ENCODE measurements at places on chromosomes 5 and 9.

DNA sequence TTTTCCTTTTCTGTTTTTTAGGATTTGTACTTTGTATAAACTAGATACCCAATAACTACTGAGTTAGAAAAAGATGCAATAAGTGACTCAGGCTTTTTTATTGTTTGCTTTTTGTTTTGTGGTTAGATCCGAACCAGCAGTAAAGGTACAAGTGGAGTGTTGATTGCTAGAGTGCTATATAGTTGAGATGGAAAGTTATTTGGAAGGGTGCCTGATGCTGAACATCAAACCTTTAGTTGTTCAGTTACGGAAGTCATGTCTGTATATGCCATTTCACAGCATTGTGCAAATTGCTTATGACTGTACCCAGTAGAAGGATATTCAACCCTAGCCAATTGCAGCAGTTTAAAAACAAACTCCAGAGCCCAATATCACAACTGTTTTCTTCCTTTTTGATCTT lies 285.1 kb downstream of the MAT2B start:
- no peak for DNase-seq

GRCh38 chr5:129244478-129244877 lies 149.9 kb downstream of the ISOC1 start:
- no peak for DNase-seq

DNA sequence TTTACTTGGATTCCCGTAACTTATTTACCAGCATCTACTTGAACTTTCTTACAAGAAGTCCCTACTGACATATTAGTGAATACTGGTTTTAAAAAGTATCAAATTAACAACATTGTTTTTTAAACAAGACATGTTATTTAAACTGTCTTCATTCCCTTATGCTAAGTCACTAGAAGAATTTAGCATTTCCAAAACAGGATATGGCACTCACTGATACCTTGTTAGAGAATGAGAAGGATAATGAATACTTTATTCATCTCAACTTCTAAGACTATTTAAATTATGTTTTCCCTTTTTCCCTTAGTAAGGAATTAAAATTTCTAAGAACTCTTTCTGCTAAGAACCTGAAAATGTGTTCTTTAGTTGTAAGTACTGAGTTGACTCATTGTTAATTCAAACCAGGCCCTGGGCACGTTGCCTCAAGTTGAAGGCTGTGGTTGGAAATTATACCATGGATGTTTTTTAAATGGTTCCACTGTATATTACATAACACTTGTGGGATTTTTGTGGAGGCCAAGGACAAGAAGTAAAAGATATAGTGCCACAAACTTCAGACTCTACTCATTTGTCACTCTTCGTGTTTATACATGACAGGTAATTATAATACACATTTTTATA lies 219.0 kb upstream of the EDIL3 start:
- DNase-seq, result no peak

DNA sequence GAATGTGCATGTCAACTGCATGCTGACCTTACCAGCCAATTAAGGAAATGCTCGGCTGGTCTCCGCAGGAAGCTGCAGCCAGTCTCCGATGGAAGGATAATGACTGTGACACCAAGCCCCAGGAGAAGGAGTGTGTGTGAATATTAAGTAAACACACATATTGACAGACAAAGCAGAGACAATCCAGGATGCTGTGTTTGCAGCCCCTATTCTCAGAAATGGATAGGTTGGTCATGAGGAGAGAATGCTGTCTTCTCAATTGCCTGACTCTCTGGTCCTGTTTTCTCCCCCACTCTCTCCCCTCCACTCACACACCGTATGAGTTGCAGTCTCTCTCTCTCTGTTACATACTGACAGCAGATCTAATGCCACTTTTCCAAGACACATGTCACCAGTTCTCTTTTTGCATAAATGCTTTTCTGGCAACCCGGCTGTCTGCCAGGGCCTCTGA lies 85.7 kb downstream of the EPB41L4A start:
- DNase-seq, result no peak
